ENCODE measurements at places on chromosomes 2 and 18.

DNA sequence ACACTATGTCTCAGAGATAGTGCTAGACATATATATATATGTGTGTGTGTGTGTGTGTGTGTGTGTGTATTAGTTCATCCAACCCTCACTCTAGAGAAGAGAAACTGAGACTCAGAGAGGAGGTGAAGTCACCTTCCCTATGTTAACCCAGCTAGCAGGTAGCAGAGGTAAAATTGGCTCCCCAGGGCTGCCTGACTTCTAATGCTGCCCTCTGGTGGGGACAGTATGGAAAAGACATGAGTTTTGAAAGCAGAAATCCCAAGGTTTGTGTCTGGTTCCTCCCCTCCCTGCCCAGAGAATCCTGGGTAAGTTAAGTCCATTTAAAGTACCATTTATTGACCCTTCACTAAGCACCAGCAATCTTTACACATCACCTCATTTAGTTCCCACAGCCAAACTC is 137.7 kb downstream of the THNSL2 start:
- DNase-seq, result peak; percentile 46

- no peak for DNase-seq
Measured at GRCh38 chr2:182240862-182241371, 185.9 kb downstream of the PDE1A start.

DNA sequence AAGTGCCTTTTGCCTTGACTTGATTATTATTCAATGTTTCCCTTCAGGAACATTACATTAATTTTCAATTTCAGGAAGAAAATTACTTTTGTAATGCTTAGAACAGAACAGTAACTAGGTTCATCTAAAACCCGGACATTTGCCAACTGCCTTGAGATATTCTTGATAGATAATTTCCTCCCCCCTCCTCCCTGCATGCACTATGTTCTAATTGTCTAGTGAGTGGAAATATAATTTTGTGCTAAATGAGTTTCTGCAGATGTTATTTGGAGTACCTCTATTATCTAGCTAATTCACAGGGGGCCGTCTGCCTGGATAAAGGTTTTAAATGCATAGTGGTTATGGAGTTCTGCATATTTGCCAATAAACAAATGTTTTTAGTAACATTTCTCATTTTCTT is 200.3 kb upstream of the SLC39A10 start:
- DNase-seq, result no peak

DNA sequence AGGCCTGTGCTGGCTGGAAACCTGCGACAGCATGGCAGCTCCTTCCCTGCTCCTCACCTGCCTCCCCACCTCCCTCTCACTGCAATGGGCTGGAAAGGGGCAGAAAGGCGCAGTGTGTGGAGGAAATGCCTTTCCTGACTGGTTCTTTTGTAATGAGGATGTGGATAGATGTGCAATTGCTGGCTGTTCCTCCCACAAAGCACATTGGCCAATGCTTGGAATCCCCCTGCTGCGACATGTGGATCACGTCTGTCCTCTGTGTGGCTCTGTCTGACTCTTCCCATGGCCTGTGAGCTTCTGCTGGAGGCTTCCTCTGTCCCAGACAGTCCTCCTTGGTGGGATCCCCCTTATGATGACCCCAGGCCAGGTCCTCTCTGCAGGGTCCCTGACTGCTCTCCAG is 172.5 kb downstream of the NCK2 start:
- no peak for DNase-seq

- no peak for DNase-seq
Measured at GRCh38 chr2:119520696-119521432, 3.4 kb downstream of the SCTR start.

GRCh38 chr2:152336119-152336853 is 1.3 kb downstream of the FMNL2 start:
- peak; percentile 60 for DNase-seq

DNA sequence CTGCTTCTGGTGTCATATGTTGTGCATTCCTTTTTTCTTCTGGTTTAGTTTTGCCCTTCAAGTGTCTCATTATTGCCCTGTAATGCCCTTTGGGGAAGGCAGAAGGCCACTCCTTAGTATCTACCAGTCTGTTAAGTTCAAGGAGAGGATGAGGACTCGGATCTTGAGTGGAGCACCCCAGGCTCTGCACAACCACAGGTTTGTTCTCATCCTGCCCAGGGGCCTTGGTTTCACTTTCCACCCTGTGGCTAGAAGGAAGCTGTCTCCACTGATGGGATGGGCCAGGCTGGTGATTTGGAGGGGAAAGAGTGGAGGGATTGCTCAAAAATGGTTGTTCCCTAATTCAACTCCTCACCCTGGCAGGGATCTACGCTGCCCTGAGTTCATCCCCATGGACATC is 30.2 kb upstream of the RAB11FIP5 start:
- no peak for DNase-seq

- no peak for DNase-seq
Measured at GRCh38 chr2:203893401-203893800, 25.8 kb downstream of the CTLA4 start.

GRCh38 chr2:2742726-2743125 is 411.7 kb upstream of the MYT1L start:
- no peak for DNase-seq

DNA sequence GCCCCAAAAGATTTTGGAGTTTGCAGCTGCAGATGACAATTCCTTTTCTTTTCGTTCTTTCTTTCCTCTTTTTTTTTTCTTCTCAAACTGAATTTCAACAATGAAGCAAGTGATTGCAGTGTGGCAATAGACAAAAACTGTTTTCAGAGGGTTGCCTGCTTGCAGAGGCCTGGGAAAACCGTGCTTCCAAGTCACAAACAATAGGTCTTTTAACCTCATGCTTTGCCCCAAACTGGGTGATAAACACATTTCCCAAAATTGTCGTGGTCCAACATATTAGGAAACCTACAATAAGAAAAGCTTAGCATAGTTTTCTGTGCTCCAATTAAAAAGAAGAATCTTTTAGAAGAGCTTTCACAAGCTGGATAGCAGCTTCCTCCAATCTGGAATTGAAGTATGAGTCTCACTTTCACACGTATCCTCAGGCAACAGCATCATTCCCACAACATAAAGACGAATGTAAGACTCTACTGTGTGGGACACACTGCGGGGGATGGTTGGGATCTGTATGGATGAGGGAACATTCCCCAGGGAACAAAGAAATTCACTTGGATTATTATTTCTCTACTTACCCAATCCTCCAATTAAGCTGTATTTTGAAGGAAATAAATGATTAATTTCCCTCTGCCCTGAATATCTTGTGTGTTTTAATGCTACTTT is 656.1 kb downstream of the RNF144A start:
- no peak for DNase-seq

DNA sequence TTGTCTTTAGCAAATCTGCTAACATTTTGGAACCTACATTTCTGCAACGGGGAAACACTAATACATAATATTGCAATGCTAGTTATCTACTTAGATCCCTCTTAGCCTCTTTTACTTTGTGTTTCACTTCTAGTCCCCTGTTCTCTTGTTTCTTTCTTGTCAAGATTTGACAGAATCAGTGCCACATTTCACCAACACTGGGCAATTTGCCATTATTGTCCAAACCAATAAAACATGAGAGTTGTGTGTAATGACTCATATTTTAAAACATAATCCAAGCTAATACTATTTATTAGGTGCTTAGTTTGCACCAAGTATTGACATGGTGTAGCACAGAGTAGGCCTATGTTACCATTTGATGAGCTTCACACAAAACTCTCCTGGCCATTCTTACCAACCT is 33.7 kb upstream of the ACVR1C start:
- DNase-seq, result no peak

- no peak for DNase-seq
Measured at GRCh38 chr18:43662657-43663056, 385.4 kb upstream of the SYT4 start.

DNA sequence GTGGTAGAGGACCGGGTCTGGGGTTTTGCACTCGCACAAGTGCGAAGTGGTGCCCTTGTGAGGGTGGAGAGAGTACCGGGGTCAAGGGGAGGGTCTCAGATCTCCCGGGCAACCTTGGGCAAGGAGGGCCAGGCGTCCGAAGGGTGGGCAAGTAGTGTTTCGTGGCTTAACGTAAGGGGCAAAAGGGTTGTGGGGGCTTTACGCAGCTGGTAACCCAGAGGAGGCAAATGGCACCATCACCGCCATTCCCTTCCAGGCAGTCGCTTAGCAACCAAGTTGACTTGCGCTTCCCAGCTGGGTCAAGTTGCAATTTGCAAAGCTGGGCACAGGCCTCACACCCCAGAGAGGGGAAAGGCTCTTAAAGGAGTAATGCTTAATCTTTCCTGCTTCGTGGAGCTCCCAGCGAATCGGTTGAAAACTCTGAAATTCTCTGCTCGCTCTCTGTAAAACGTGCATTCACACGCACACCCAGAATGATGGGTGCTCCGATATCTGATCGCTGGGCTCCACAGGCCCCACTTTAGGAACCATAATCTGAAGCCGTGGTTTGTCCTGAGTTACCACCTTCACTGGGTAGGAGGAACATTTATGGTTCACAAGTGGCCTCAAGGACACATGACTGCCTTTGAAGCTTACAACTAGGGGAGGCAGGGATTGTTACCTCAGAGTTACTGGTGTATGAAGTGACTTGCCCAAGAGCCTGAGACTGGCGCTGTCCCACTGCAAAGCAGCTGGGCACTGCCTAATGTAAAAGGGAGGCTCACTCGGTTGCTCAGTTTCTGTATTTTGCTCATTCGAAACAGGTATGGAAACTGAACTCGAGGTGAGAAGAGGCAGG is 127.9 kb downstream of the UXS1 start:
- no peak for DNase-seq

GRCh38 chr18:37403100-37403781 is 162.4 kb downstream of the CELF4 start:
- DNase-seq, result peak; percentile 74

- no peak for DNase-seq
Measured at GRCh38 chr2:11732587-11732986, 13.8 kb upstream of the LPIN1 start.

DNA sequence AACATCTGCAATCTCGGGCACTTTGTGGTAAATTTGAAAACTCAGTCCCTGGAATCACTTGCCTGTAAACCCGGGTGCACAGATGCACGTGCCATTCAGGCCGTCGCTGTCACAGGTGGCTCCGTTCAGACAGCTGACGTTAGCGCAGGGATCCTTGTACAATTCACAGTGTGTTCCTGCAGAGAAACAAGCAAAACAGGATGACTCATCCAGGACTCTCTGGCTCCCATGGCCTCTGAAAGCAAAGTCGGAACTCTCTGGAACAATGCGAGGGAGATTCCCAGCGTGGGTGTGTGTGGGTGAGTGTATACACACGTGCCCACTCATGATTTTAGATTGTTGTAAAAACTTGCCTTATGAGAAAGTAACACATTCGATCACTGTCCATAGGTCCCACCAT is 136.1 kb upstream of the PID1 start:
- DNase-seq, result peak; percentile 28

- no peak for DNase-seq
Measured at GRCh38 chr18:73768043-73768442, 379.6 kb downstream of the FBXO15 start.

DNA sequence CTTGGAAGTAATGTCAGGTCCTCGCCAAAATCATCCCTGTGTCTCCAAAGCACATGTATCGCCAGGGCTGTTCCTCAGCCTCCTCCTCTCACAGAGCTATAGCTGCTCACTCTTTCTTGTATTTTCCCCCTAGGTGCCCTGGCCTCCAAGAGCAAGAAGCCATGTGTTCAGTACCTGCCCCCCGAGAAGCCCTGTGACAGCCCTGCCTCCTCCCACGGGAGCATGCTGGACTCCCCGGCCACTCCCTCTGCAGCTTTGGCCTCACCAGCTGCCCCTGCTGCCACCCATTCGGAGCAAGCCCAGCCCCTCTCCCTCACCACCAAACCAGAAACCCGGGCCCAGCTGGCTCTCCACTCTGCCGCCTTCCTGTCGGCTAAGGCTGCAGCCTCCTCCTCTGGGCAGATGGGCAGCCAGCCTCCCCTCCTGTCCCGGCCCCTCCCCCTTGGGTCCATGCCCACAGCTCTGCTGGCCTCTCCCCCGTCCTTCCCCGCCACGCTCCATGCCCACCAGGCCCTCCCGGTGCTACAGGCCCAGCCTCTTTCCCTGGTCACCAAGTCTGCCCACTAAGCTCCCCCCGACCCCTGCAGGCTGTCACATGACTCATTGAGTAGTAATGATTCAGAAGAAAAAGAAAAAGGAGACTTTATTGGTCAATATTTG is 18.8 kb downstream of the TGOLN2 start:
- DNase-seq, result peak; percentile 99

- DNase-seq, result no peak
Measured at GRCh38 chr18:13658436-13659204, 67.7 kb downstream of the FAM210A start.

DNA sequence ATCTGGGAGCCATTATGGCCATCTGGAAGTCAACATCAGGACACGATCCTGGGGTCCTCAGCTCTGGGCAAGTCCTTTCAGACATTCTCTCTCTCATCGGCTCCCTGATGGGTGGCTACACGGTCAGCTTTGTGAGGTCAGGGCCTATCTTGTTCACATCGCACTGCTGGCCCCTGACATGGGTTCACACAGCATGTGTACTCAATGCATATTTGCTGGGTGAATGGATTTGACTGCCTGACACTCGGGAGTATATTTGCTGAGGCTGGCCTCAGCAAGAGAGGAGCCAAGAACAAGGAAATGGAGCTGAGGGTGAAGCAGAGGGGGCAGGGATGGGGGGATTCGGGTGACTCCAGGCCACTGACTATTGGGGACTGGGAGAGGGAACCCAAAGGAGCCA is 50.5 kb downstream of the SLC4A5 start:
- DNase-seq, result no peak

DNA sequence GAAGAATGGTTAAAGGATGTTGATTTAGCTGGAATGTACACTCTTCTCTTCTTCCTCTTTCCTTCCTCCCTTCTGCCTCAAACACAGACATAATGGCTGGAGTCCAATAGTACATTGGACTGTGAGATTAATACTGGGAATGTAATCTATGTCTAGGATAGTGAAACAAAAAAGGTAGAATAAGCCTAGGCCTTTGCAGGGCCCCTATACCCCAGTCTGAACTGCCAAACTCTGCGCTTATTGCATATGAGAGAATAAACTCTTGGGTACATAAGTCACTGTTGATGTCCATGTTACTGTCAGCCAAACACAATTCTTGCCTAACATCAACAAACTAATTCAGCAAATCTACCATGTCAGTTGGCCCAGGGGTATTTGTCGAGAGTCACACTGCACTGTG is 29.7 kb upstream of the CCDC150 start:
- no peak for DNase-seq

DNA sequence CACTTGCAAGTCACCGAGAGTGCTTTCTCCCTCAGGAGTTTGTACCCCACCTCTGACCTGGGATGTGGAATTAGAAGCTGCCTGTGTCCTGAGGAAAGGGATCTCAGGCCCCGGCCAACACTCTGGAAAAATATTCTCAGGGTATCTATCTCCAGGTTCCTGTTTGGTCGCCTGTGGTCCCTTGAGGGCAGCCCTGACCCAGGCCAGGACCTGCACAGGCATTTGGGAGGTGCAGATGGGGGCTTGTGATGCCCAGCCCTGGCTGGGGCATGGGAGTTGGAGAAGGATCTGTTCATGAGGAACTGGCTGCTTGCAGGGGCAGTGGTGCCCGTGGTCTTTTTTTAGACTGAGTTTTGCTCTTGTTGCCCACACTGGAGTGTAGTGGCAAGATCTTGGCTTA is 46.3 kb downstream of the MYCN start:
- no peak for DNase-seq

Measured in ACHN (cell line).